Fibroblast of pulmonary artery (primary cell): ENCODE measurements at places on chromosomes 11 and 22.

- DNase-seq, result no peak
Measured at GRCh38 chr22:33524511-33525260, 395.6 kb downstream of the LARGE1 start.

DNA sequence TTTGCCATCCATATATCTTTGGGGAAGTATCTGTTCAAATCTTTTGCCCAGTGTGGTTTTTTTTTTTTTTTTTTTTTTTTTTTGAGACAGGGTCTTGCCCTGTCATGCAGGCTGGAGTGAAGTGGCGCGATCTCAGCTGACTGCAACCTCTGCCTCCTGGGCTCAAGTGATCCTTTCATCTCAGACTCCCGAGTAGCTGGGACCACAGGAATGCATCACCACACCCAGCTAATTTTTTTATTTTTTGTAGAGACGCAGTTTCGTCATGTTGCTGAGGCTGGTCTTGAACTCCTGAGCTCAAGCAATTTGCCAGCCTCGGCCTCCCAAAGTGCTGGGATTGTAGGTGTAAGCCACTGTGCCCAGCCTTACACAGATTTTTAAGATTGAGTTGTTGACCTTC, 4.8 kb upstream of the FAM118A start:
- DNase-seq, result no peak

GRCh38 chr11:120527111-120527761, 15.7 kb downstream of the GRIK4 start:
- DNase-seq, result peak; percentile 24

DNA sequence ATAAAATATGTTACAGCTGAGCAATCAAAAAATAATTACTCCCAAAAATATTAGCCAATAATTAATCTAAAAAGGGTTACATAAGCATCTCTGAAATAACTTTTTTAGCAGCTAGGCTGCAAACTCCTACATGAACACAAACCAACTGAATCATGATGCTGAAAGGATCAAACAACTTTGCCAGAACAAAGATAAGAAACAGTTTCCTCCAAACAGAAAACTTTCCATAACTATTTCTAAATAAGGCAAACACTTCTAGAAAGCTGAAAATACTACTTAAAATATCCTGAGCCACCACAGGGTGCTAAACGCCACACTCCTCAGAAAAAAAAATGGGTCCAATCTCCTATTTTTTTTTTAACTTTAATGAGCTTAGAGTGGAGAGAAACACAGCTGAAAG, 68.6 kb upstream of the ARHGAP32 start:
- peak; percentile 70 for DNase-seq

DNA sequence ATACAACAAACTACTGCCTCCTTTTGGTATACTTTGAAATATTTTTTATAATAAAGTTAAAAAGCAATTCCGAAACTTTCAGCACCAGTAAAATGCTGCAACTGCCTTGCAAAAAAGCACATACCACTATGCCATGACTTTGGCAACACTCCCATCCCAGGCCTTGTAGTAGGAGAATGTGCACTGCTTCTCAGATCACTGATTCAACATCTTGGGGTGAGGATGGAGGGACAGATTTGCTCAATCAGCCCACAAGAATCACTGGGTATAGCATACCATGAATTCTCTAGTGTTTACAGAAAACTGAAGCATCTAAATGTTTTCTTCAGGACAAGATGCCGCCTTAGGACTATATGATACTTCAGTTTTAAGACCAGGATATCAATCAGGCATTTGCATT, 14.9 kb downstream of the EIF4ENIF1 start:
- peak; percentile 69 for DNase-seq

DNA sequence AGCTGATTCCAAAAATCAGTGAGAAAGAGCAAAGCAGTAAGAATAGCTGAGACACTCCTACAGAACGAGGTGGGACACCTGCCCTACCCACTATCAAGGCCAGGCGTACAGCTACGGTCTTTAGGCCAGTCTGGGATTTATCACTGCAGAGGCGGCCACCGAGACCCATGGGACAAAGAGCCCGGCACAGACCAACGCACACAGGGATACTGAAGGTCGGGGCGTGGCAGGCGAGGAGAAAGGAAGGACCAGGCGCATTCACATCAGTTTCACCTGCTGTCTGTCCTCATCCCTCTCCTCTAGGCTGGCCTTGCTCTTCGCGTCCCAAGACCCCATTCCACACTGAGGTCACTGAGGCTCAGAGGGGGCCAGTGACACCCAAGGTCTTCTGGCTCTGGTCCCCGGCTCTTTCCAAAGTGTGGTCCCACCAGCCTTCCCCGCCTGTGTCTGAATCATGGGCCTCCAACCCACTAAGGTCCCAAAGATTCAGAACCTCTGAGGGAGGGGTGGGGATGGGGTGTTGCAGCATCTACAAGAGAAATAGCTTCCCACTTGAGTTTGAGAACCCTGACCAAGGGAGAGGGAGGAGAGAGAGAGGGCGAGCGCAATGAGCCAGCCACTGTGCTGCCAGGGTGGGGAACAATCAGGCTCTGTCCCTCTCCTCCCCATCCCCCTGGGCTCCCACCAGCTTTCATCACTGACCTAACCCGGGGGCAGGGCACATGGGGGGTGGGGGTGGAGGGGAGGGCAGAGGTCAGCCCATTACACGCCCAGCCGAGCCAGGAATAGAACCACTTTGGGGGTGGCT, 7.2 kb upstream of the PICK1 start:
- DNase-seq, result no peak

- DNase-seq, result no peak
Measured at GRCh38 chr11:69635804-69636511, 5.0 kb upstream of the CCND1 start.

DNA sequence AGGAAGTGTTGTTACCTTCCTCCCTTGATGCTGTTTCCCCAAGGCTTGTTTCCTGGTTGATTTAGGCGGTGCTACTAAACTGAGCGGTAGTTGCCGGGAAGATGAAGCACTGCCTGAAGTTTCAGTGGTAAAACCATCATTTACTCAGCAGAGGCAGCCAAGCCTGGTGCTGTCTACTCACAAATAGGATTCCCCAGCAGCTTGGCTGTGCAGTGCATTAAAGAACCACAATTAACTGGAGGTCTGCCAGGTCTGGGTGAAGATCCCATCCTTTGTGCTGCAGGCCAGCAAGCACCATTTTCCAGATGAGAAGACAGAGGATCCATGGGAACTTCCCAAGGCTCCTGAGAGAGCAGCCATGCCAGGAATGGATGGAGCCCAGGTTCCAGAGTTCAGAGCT, 231.9 kb upstream of the E2F8 start:
- DNase-seq, result peak; percentile 40

- no peak for DNase-seq
Measured at GRCh38 chr11:35247428-35247827, 108.5 kb downstream of the CD44 start.

DNA sequence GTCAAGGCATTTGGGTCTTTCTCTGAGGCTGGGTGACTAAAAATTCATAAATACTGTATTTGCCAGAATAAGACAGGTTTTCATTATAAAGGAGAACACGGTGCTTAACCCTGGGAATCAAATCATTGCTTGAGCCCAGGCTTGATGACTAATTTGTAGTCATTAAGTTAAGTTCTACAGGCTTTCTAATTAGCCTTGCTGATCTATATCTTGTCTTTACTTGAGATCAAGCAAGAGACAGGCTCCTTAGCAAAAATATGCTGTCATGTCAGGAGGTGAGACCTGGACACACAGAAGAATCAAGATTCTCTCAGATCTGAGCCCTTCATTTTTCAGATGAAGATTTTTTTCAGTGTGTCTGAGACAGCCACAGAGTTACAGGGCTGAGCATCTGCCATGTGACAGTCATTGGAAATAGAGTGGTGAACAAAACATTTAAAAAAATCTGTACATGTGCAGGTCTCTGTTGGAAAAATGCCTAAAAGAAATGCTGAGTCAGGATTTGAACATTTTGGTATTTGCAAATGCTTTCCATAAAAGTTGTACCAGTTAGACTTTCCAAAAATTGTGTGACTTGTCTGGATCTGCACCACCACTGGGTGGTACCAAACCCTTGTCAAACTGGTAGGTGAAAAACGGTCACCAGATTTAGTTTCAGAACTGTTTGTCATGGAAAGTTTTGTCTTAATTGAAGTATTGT, 14.6 kb downstream of the ACAT1 start:
- DNase-seq, result peak; percentile 47

GRCh38 chr11:117984476-117984875, 1.7 kb upstream of the IL10RA start:
- DNase-seq, result no peak

- DNase-seq, result no peak
Measured at GRCh38 chr11:117814204-117814765, 10.3 kb downstream of the FXYD2 start.
